Fibroblast of skin of scalp (primary cell): ENCODE measurements at places on chromosomes 13 and 19.

DNA sequence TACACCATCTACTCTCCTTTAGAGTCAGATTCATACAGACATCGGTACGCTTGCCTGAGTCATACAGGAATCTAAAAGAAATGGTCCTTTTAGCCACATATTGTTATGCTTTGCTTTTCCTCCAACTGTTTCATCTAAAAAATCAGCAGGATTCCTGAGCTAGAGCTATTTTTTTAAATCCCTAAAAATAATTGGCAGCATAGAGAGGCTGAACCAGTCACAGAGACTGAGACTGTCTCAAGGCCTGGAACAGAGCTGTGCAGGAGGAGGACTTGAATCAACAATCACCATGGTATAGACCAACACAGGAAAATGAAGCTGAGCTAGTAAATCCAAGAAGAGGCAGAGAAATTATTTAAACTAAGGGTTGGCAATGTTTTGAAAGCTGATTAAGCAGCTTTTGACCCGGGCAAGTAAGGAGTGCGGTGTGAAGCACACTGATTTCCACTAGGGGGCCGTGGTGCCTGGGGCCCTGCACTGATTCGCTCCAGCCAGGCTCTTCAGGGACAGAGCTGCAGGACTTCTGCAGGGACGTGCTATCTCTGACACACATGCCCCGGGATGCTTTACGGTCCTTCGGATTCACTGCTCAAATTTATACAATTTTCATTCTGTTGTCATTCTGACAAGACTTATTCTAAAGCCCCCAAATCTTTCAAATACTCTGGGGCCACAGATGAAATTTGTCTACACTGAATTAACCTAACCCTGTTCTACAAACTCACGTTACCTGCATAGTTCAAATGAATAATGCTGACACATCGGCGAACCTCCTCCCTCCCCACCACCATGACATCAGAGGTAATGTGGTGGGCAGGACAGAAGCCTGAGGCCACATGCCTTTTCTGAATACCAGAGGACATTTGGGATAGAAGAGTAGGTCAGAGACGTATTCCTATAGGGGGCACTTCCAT is 87.6 kb upstream of the SLC15A1 start:
- DNase-seq: peak; percentile 61

GRCh38 chr19:54916822-54917221 is 10.9 kb downstream of the NCR1 start:
- no peak for DNase-seq

DNA sequence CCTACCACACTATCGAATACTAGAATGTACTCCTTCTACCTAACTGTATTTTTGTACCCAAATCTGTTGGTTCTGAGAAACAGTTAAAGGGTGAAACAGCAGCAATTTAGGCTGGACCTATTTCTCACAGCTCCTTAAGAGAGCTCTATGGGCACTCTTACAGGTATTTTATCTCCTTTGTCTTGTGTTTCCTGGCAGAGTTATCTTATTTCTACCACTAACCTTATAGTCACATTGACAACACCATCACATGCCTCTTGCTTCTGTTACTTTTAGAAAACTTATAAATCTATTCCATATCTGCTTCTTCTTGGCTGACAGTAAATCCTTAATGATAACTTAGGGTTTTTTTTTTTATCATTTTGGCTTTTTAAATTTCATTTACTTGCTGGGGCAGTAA is 130.7 kb downstream of the MYO16 start:
- DNase-seq: no peak

DNA sequence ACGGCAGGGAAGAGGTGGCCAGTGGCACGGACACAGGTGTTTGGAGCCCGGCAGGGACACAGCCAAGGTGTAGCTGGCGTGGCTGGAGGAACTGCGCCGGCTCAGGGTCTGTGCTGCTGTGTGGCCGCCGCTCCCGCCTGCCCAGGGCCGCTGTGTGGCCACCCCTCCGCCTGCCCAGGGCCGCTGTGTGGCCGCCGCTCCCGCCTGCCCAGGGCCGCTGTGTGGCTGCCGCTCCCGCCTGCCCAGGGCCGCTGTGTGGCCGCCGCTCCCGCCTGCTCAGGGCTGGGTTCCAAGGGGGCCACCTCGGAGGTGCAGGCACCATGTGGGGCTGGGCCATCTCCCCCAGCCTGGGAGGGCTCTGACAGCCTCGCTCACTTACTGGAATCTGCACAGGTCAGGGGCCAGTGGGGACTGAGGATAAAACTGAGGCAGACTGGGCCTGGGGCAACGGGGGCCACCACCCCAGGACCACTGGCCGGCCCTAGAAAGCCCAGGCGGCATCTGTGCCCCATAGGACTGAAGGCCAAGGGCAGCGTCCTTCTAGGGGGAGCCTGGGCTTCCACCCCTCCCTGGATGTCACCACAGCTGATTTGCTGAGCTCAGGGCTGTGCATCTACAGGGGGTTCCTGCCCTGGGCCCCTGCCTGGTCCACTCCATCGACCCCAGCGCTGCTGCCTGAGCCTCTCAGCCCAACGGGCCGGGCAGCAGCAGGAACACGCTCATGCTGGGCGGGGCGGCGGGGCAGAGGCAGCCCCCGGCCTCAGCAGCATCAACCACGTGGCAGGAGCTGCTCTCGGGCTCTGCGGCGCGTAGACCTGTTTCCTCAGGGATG is 21.5 kb downstream of the C13orf46 start:
- no peak for DNase-seq

GRCh38 chr13:45142440-45143345 is 22.4 kb downstream of the GTF2F2 start:
- DNase-seq: no peak

- DNase-seq: no peak
These were observed 51.4 kb upstream of the SGCG start for GRCh38 chr13:23129331-23129730.

DNA sequence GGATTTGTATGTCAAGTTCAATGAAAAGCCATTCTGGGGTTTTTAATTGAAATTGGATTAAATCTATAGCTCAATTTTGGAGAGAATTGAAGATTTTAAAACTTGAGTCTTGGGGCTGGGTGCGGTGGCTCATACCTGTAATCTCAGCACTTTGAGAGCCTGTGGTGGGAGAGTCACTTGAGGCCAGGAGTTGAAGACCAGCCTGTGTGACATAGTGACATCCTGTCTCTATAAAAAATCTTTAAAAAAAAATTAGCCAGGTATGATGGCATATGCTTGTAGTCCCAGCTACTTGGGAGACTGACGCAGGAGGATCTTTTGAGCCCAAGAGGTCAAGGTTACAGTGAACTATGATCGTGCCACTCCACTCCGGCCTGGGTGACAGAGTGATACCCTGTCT is 41.2 kb downstream of the VAV1 start:
- no peak for DNase-seq

DNA sequence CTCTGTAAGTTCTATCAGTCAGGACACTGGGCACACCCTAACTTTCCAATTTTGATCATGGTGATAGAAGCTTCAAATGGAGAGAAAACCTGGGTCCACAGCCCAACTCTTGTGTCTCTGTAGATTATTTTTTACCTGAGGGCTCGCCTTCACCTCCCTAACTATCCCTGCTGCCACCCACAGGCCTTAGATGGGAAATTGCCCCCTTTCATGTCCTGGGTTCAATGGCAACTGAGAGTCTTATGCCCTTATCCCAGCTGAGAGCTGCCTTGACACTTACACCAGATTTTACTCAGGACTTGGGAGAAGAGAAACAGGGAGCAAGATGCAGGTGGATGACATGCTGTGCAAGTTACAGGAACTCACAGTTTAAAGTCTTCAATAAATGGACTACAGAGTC is 81.7 kb downstream of the RAP2A start:
- DNase-seq: no peak

GRCh38 chr19:11465600-11465999 is 15.2 kb downstream of the ELAVL3 start:
- DNase-seq: no peak

DNA sequence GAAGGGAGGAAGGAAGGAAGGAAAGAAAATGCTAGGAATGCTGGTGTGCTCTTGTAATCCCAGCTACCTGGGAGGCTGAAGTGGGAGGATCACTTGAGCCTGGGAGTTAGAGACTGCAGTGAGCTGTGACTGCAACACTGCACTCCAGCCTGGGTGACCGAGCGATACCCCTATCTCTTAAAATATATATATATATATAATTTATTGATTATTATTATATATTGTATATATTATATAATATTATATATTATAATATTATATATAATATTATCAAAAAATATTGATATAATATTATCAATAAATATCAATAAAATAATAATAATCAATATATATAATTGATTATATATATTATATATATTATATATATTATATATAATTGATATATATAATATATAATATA is 8.6 kb upstream of the ADGRL1 start:
- DNase-seq: no peak

DNA sequence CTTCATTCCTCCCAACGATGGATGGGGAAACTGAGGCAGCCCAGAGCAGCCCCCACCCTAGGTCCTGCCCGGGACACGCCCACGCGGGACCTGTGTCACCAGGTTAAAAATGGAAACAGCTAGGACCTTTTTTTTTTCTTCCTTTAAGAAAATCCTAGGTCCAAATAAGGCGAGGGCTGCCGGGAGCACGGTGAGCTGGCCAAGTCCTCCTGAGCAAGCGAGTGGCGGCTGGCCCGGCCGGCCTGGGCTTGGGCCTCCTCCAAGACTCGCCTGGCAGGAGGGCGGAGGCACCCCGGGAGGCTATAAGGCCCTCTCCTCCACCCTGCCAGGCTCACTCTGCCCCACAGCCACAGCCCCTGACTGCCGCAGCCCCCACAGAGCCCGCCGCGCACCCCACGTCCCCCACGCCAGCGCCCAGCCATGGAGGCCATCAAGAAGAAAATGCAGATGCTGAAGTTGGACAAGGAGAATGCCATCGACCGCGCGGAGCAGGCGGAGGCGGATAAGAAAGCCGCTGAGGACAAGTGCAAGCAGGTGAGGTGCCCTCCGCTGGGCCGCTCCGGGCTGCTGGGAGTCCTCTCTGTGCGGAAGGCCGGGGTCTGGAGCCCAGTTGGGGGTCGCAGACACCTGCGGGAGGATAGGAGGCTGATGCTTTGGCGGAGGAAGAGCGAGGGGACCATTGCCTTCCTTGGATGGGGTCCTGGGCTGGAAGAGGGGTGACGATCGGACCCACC is 8.9 kb upstream of the TPM4 start:
- DNase-seq: peak; percentile 93

DNA sequence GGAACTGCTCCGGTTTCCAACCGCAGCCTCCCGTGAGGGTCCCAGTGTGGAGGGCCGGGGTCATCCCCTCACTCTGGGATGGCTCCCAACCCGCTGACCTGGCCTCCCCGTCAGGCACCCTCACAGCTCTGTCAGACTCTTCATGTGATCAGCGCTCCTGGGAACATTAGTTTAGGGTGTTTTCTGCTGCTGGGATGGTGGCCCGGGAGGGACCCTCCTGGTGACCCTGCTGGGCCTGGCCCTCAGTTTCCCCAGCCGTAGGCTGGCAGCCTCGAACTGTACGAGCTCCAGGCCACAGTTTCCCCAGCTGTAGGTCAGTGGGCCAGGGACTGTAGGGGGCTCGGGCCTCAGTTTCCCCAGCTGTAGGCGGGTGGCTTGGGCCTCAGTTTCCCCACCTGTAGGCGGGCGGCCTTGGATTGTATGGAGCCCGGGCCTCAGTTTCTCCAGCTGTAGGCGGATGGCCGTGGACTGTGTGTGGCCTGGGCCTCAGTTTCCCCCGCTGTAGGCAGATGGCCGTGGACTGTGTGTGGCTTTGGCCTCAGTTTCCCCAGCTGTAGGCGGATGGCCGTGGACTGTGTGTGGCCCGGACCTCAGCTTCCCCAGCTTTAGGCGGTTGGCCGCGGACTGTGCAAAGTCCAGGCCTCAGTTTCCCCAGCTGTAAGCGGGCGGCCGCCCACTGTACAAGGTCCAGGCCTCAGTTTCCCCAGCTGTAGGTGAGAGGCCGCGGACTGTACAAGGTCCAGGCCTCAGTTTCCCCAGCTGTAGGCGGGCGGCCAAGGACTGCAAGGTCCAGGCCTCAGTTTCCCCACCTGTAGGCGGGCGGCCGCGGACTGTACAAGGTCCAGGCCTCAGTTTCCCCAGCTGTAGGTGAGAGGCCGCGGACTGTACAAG is 1.3 kb upstream of the PTBP1 start:
- no peak for DNase-seq

GRCh38 chr13:68736961-68737360 is 1370.7 kb upstream of the ATXN8OS start:
- DNase-seq: no peak

DNA sequence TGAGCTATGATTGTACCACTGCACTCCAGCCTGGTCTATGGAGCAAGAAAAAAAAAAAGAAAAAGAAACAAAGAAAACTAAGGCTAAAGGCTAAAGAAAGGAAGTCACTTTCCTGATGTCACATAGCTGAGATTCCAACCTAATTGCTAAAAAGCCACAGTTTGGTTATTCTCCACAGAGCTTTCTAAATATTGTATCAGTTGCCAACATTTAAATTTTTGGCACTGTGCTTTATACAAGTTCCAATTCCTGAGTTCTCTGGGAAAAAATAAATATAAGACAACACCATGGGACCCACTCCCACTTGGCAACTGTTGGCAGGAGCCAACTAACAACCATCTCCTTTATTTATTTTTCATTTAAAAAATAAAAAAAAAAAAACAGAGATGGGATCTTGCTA is 11.2 kb upstream of the LYPD3 start:
- peak; percentile 86 for DNase-seq

DNA sequence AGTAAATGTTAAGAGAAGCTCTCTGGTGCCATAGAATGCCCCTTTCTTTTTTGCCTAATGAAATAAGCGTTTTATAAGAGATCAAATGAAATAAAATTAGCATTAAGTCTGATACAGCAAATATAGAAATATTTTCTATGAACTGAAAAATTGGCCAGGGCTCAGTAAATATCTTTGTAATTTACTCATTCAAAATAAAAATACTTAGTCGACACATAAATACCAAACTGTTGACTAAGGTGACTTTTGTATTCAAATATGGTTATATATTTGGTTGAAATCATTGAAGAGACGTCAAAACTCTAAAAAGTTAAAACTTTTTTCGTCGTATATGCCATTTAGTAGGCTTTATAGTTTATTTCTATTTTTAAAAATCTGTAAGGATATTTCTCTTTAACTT is 25.6 kb downstream of the IPO5 start:
- DNase-seq: peak; percentile 58

DNA sequence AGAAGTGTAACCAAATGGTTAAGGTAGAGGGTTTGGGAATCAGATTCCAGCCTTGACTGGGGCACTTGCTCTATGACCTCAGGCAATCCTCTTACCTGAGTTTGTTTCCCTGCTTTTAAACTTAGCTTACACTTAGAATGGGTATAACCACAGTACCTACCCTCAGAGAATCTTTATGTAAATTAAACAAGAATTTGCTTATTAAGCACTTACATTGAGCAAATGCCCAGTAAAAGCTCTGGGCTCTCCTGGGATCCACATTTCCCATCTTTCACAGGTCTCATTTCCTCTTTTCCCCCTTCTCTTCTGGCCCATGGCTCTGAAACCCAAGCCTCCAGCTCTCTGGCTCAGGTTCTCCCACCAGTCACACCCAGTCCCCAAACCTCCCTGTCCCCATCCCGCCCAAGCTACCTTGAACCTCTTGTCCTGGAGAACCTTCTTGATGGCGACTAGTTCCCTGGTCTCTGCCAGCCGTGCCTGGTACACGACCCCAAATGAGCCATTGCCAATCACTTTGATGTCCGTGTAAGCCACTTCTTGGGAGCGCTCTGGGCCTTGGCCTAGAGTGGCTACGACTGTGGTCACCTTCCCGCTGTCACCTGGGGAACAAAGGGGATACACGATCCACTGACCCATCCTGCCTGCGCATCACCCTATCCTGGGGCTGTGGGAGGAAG is 2.7 kb downstream of the GSK3A start:
- no peak for DNase-seq

GRCh38 chr19:18419699-18420460 is 682 bp downstream of the SSBP4 start:
- no peak for DNase-seq
